ENCODE measurements at places on chromosomes 7 and 10.

DNA sequence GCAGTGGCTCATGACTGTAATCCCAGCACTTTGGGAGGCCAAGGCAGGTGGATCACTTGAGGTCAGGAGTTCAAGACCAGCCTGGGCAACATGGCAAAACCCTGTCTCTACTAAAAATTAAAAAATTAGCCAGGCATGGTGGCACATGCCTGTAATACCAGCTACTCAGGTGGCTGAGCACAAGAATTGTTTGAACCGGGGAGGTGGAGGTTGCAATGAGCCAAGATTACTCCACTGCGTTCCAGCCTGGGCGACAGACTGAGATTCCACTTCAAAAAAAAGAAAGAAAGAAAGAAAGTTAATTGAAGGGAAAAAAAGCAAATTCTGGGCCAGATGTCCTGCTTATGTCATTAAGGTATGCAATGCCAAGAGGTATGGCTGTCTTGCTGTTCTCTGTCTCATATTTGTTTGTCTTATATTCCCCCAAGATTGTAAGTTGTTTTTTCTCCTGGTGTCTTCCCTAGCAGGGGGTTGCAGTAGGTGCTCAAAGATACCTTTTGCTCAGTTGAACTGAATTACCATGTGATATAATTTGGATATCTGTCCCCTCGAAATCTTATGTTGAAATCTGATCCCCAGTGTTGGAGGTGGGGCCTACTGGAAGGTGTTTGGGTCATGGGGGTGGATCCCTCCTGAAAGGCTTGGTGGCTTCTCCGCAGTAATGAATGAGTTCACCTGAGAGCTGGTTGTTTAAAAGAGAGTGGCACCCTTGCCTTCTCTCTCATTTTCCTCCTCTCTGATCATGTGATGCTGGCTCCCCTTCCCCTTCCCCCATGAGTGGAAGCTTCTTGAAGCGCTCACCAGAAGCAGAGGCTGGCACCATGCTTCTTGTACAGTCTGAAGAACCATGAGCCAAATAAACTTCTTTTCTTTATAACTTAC lies 60.9 kb downstream of the MYOF start:
- no peak for DNase-seq

- no peak for DNase-seq
Measured at GRCh38 chr7:19404912-19405329, 259.7 kb upstream of the FERD3L start.

- no peak for DNase-seq
Measured at GRCh38 chr7:122010116-122010515, 133.9 kb downstream of the AASS start.

DNA sequence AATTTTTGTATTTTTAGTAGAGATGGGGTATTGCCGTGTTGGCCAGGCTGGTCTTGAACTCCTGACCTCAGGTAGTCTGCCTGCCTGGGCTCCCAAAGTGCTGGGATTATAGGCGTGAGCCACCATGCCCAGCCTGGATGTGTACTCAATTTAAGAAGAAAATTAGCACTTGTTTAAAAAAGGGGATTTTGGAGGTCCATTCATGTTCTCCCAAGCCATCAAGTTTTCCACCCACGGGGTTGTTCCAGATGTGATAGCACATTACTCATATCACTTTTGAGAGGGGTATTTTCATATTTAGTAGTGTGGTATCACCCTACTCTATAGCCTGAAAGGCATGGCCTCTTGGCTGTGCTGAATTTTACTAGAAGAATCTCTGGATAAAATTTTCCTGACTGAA lies 10.5 kb upstream of the SLC26A3 start:
- no peak for DNase-seq

- DNase-seq, result no peak
Measured at GRCh38 chr10:83886871-83887270, 252.4 kb upstream of the GHITM start.

Data from activated CD4-positive, CD25-positive, alpha-beta regulatory T cell treated with anti-CD3 and anti-CD28 coated beads, Interleukin-2, amount 50 U/mL, for 16 hours (primary cell).